ENCODE measurements at places on chromosomes 1 and 21.

GRCh38 chr1:218575856-218576255 lies 230.7 kb downstream of the TGFB2 start:
- DNase-seq = no peak

- DNase-seq = no peak
Observed at GRCh38 chr1:15696956-15697521, 12.9 kb downstream of the PLEKHM2 start.

- no peak for DNase-seq
Observed at GRCh38 chr21:18810136-18810535, 406.6 kb upstream of the TMPRSS15 start.

DNA sequence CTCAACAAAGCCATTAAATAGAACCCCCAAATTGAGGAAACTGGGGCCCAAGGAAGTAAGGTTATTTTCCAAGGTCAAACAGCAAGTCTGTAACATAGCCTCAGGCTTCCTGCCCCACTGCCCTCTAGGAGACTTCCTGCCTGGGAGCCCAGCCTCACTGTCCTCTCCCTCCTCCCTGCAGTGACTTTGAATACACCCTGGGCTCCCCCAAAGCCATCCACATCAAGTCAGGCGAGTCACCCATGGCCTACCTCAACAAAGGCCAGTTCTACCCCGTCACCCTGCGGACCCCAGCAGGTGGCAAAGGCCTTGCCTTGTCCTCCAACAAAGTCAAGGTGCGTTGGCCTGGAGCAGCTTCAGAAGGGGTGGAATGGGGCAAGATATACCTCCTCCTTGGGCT lies 18.3 kb downstream of the GRHL3 start:
- no peak for DNase-seq

DNA sequence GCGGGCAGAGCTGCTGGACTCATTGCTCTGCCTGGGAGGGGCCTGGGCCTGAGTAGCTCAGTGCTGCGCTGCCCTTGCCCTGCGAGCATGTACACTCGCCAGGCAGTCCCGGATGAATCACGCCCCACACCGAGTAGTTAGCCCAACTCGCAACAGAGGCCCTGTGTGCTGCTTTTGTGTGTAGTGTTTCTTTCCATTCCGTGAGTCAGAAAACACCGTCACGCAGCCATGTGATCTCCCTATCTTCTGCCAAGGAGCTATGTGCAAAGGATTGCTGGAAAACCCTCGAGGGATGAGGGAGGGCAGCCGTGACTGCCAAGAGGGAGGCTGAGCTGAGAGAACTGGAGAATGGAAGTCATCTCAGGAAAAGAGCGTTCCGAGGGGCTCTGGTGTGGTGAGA lies 37.3 kb downstream of the NENF start:
- DNase-seq = no peak

- no peak for DNase-seq
Observed at GRCh38 chr1:62406576-62406975, 30.3 kb upstream of the USP1 start.

DNA sequence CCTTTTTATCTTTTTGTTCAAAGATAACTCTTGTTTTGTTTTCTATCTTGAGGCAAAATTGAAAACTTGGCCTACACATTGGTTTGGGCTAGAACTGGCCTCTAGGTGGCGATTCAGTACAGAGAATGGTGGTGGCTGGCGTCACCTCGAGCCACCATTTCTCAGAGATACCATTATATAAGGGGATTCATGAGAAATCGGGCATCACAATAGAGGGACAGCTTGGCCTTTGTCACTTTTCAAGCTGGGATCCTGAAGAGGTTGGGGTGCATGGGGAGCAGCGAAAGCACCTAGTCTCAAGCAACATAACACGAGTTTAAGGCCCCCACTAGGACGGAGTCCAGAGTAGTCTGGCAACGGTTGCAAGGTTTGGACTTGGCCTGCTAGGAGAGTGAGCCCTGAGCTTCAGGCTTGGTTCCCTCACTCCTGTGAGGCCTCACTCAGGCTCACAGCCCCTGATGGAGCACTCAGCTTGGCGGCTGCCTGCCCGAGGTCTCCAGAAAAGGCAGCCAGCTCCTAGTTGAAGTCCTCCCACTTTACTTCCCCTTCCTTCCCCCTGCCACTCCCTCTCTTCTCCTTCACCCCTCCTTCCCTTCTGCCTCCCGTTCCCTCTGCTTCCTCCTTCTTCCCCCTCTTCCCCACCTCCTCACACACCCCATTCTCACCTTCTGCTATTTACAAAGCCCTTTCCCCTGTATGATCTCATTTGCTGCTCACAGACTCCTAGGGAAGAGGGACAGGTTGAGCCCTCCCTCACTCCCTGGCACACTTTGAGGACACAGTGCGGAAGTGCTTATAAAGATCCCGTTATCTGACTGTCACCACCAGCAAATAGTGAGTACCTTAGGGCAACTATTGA lies 67.8 kb downstream of the LRIG2 start:
- no peak for DNase-seq

- no peak for DNase-seq
Observed at GRCh38 chr1:53285969-53286760, 41.7 kb downstream of the LRP8 start.

- DNase-seq = no peak
Observed at GRCh38 chr1:47226121-47226838, 5.7 kb downstream of the TAL1 start.

GRCh38 chr1:186559601-186560116 lies 98.7 kb upstream of the PDC start:
- no peak for DNase-seq

GRCh38 chr21:26374817-26375216 lies 198.3 kb downstream of the CYYR1 start:
- no peak for DNase-seq

- no peak for DNase-seq
Observed at GRCh38 chr1:244046907-244047611, 4.0 kb upstream of the ZBTB18 start.

GRCh38 chr1:220330265-220330664 lies 58.0 kb upstream of the RAB3GAP2 start:
- DNase-seq = no peak

GRCh38 chr1:228469413-228470162 lies 17.6 kb upstream of the RNF187 start:
- no peak for DNase-seq

DNA sequence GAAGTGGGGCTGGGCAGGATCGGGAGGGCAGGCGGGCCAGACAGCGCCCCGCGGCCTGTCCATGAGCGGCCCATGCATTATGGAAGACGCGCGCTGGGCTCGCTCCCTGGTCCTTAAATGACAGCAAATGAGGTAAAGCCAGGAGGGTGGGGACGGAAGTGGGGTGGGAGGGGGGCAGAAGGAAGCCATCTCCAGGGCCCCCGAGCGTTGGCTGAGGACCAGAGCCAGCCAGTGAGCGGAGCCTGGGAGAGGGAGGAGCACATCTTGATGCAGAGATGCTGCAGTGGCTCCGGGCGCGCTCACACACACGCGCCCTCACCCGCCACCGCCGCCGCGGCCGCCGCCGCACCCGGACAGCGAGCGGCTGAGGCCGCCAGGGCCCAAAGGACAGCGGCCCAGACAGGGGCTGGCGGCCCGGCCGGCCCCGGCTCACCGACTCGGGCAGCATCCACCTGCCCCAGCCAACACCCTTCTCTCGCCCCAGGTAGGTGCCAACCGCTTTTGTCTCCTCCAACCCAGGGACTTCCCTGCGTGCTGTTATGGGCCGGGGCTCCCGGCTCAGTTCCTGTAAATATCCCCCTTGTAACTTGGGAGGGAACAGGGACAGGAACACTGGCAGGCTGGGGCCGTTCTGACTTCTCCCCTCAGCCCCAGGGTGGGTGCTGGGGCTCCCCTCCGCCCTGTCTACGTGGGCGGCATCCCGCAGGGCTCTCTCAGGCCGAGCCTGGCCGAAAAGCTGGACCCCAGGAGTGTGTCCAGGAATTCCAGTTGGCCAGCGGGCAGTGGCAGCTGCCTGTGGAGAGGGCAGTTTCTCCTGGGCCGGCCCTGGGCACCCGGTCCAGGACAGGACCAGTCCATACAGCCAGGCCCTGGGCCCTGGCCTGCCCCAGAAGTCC lies at the start of gene CNTN2:
Gene CNTN2, plus strand, starts transcription at position 302 of the 896 bp plus-strand sequence. CDS start 9,974 bp downstream, outside the sequence.
- DNase-seq = no peak

GRCh38 chr1:91732291-91733107 lies 153.5 kb downstream of the TGFBR3 start:
- DNase-seq = no peak

- DNase-seq = no peak
Observed at GRCh38 chr1:182237329-182237728, 154.3 kb downstream of the GLUL start.

DNA sequence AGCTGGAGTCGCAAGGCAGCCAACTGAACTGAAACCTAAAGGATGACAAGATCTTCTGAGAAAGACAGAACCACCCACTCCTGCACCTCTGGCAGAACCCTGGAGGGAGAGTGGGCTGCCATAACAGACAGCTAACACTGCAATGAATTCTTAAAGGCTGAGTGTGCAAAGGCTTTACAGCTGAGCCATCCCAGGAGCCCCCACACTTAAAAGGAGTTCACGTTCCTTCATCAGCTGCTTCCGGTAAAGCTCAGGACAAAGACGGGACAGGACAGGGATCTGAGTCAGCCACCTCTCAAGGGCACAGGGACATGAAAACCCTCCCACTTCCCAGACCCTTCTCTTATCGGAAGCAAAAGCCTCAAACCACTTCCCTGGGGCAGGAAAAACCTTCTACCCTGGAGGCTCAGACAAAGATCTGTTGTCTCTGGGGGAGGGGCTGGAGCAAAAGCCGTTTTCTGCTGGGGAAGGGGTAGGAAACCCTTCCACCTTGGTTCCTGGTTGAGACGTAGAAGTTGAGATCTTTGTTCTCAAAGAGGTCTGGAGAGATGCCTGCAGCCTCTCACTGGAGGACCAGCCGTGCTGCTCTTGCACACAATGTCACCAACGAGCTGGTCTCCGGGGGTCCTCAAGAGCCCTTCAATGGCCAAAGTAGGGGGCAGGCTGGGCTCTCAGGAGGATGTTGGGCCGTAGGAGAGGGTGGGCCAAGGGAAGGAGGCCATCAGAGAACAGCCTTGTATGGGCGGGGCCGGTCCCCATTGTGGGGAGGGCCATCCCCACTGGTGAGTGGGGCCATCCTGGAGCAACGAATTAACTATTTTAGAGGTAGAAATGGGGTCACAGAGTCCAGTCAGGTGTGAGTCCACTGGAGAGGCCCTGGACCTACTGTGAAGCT lies 452.4 kb downstream of the PTPRU start:
- DNase-seq = no peak

DNA sequence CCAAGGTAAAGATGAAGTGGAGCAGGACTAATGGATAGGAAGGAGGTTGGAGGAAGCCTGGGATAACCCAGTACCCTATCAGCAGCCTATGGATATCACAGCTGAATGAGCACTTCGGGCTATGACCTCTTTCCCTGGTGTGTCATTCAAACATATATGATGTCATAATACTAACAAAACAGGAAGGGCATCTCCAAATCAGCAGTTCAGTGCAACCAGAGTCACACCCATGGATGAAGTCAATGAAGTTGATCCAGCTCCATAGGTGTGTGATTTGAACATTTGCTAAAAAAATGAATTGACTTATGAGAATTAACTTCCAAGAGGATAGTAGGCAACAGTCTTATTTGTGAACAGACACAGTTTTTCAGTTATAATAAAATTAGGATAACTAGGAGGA lies 1.7 kb upstream of the C1orf116 start:
- no peak for DNase-seq

- no peak for DNase-seq
Observed at GRCh38 chr1:114903480-114903879, 48.8 kb downstream of the SYCP1 start.

GRCh38 chr21:30081506-30081905 lies 85.1 kb downstream of the CLDN17 start:
- no peak for DNase-seq

- no peak for DNase-seq
Observed at GRCh38 chr21:46552274-46552673, 52.6 kb downstream of the S100B start.

GRCh38 chr1:233055879-233056641 lies 105.6 kb downstream of the NTPCR start:
- no peak for DNase-seq

- DNase-seq = no peak
Observed at GRCh38 chr1:26938004-26938658, 16.6 kb downstream of the NUDC start.

DNA sequence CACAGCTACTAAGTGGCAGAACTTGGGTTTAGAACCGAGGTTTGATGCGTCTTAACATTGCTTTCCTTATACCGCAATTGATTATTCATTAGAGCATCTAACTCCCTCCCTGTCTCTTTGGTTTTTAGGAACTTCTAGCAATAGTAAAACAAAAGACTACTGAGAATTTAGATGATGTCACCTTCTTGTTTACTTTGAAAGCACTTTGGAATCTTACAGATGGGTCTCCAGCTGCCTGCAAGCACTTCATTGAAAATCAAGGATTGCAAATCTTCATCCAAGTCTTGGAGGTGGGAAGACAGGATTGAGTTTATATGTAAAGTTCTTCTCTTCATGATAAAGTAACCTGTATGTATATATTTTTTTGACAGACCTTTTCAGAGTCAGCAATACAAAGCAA lies 35.0 kb downstream of the ZYG11A start:
- no peak for DNase-seq

DNA sequence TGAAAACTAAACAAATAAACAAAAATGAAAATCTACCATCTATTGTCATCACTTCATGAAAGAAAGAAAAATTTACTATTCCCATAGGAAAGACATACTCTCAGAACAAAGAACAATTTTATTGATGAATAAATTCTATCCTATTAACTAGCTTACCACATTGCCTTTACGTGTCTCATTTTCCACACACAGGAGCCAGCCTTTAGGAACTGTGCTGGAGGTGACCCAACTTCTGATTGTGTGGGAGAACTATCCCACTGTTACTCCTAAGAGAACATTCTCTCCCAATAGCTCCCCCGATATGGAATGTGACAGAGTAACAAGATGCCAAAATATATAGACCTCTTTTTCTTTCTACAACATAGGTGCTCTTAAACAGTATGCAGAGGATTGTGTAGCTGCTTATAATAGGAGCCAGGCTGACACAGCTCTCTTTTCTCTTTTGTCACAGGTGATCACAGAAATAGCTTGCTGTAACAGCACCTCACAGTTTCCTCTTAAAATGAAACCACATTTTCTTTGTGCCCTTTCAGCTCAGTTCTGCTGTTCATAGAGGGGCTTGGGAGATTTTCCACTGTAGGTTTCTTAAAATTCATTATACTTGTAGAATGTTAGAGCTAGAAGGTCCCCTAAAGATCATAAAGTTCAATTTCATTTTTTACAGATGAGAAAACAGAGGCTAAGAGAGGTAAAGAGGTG lies 35.5 kb downstream of the C21orf91 start:
- no peak for DNase-seq

GRCh38 chr1:64127297-64127696 lies 76.1 kb upstream of the UBE2U start:
- no peak for DNase-seq

DNA sequence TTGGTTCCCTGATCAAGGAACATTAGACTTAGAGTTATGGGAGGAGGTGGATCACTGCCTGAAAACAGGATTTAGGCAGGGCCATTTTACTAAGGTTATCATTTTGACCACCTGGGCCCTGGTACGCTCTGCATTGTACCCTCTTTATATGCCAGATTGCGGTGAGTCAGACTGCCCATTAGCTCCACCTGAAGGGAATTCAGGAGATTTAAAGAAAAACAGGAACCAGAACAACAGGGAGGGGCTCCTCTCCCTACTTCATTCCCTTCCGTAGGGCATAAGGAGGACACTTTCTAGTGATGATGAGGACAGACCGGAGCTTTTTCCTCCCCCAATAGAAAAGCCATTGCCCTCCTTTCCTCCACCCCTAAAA lies 20.6 kb upstream of the ITLN1 start:
- DNase-seq = no peak

- no peak for DNase-seq
Observed at GRCh38 chr1:238485057-238485911, 594.6 kb upstream of the ZP4 start.

- no peak for DNase-seq
Observed at GRCh38 chr1:221637641-221638041, 104.2 kb downstream of the DUSP10 start.
